ENCODE measurements at places on chromosomes 3 and 15.

GRCh38 chr15:82553846-82554245 is 13.6 kb upstream of the RPS17 start:
- DNase-seq: no peak

- DNase-seq: no peak
Measured at GRCh38 chr3:131402391-131403039, 20.9 kb downstream of the NUDT16 start.

DNA sequence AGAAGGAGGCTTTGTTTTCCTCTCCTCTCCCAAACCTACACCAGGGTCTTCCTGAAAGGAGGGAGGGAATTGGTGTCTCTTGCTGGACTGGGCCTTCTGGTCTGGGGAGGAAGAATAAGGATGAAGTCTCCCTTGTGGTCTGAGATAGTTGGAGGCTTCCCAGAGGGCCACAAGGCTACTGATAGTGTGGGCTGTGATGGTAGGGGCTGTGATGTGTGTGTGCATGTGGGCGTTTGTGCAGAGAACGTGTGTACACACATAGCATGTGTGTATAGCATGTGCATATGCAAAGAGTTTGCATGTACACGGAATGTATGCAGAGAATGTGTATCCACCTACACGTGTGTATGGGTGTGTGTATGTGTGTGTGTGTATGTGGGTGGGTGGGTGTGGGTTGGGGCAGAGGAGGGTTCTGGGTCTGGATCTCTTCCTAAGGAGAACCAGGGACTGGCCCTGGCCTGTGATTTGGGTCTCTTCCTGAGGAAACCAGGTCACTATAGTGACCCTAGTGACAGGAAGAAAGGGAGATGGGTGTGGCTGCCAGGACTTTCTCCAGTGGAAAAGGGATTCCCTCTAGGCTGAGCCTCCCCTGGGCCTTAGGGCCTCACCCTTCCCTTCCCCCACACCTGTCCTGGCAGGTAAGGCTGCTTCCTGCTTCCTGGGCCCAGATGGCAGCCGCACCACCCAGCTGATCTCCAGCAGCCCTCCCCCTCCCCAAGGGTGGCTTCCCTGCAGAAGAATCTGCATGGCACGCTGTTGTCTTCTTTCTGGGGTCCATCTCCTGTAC is 1.7 kb downstream of the FLNB start:
- no peak for DNase-seq

DNA sequence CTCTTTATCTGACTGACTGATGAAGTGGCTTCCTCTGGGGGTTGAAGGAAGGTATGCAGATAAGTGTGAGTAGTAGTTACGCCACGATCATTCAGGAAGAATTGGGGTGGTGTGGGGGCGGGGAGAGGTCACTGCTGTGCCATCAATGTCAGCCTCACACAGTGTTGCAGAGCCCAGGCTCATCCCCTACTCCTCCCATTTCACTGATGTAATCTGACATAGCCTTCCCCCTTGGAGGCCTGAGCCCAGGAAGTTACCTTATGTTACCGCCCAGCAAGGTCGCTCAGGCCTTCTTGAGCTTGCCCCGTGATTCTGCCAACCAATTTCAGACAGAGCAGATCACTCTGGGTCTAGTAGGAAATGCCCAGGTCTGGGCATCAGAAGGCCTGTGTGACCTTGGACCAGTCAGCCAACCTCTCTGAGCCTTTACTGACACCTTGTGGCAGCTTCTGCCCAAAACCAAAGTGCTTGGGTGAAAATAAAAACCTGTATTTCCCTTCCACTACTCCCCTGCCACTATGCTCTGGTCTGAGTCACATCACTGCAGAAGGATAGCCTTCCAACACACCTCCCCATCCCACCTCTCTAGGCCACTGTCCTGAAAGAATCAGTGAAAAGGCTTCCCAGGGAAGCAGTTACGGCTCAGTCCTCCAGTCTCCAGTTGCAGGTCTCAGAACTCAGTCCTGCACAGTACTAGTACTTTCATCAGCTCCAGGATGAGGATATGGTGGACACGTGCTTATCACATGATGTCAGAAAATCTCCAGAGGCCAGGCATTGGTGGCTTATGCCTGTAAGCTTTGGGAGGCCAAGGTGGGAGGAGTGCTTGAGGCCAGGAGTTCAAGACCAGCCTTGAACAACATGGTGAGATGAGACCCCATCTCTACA is 28.1 kb upstream of the INSYN1 start:
- no peak for DNase-seq

GRCh38 chr15:92822216-92823144 is 77.6 kb upstream of the CHD2 start:
- no peak for DNase-seq

- DNase-seq: no peak
Measured at GRCh38 chr3:67524046-67524445, 130.4 kb downstream of the SUCLG2 start.

DNA sequence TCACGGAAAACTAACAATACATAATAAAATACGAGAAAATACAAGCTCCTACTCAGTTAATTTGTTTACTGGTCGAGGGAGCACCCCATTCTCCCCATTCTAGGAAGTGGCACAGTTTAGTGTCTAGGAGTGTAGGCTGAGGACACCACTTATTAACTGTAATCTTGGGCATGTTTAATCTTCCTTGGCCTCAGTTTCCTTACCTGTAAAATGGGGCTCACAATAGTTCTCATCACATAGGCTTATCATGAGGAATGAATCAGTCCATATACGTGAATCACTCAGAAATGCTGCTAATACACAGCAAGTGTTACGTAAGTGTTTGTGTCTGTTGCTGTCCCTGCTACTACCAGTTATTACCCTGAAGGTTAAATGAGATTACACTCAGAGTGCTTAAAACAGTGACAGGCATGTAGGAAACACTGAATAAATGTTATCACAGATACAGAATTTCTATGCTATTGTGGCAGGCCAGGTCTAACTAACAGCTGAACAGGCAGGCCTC is 210.2 kb downstream of the OSBPL10 start:
- no peak for DNase-seq

GRCh38 chr15:94230431-94230882 is 904 bp upstream of the MCTP2 start:
- no peak for DNase-seq

DNA sequence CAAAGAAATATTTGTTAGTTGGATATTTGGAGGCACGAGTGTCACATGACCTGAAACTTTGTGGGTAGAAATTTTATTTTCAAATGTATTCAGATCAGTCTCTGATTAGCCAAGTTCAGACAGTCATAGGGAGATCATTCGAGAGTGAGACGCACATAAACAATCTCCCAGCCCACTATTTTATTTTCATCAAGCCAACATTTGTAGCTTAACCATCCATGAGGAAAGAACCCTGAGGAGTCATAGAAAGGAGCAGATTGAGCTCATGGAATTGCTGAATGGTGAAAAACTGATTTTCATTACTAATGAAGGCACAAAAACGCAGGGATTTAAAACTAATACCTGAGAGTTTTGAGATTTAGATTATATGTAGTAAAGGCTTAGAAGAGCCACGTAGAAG is 548.7 kb downstream of the NSUN3 start:
- no peak for DNase-seq

- DNase-seq: no peak
Measured at GRCh38 chr15:96330064-96330449, 443 bp upstream of the NR2F2 start.

- DNase-seq: no peak
Measured at GRCh38 chr3:111809186-111809585, 49.9 kb upstream of the PHLDB2 start.

GRCh38 chr3:67017211-67017610 is 19.1 kb downstream of the KBTBD8 start:
- DNase-seq: no peak

- DNase-seq: no peak
Measured at GRCh38 chr15:71444032-71444810, 328.9 kb downstream of the THSD4 start.

- no peak for DNase-seq
Measured at GRCh38 chr15:41347236-41347635, 14.6 kb downstream of the NUSAP1 start.

DNA sequence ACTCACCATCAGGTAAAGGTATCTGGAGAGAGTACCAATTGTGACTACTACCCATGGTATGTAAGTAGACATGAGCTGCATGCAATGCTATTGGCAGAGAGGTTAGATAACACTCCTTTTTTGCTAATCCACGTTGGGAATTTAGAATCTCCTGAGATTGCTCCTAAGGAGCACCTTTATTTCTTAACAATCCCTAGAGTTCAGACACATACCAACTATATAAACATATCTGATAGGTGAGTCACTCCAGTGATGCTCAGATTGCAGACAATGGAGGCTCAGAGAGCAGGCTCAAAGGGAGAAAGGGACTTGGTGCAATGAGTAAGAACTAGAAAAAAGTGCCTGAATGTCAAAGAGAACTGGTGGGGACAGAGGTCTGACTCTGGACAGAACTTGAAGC is 47.0 kb upstream of the LRRFIP2 start:
- no peak for DNase-seq

DNA sequence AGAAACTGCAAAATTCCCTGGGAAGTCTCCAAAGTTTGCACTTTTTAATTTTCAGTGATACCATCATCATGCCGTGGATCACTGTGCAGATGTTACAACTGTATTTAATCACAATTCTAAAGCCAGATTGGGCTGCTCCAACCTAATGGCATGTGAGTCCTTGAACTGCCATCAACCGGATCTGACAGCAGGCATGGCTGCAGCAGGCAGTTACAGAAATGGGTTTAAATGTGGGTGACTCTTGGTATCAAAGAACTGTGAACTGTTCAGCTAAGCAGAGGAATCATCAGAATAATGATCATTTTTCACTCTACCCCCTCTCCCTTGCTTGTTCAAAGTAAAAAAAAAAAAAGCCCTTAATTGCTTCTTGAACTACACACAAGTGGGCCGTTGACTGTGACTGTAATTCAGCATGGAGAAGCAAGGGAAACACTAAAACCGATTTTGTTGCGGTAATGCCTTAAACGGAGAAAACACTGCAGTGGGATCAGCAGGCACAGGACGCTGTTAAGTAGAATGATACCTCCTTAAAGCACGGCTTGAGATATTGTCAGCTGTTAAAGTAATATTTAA is 152.4 kb downstream of the RORA start:
- DNase-seq: no peak

GRCh38 chr3:193149998-193150397 is 91.0 kb upstream of the PLAAT1 start:
- no peak for DNase-seq

Measured in activated CD4-positive, CD25-positive, alpha-beta regulatory T cell treated with anti-CD3 and anti-CD28 coated beads, Interleukin-2, amount 50 U/mL, for 16 hours (primary cell).